Suprapubic skin (tissue), 4 donors: ENCODE measurements at places on chromosomes 11 and 22. TPM values are rescaled to one million over a fixed set of nuclear protein-coding genes. Genes with fewer than 3 reads are reported as not detected.
A peak's percentile ranks its signal among the peaks of the same experiment; 100 is the strongest.

DNA sequence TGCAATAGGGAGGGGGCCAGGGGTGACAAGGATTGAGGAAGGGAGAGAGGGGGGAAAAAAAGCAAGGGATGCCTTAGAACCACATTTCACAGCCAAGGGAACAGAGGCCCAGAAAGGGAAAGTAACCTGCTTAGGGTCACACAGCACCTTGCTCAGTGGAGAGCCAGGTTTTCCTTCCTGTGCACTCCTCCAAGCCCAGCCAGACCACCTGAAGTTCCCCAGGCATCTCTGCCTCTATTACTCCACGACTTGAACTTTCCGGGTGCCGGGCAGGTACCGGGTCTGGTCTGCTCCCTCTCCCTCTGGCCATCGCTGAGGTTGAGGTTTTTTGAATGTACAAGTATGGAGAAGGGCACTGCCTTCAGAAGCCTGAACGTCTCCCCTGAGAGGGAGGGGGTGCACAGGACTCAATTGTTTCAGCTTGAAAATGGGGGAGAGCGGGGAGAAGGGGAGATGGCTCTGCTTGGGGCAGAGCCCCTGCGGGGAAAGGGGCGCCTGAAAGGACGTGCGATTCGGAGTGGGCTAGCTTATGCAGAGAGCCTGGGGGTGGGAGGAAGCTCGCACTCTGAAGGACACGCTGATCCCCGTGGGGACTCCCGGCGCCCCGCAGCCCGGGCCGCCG lies 516 bp upstream of the SERPINH1 start:
- H3K27ac ChIP-seq = peak overlapping the region; percentile 96
- H3K4me1 ChIP-seq = peaks cover 89% of the 10 kb centered on the region
- peaks cover 5% of the 10 kb centered on the region for H3K36me3 ChIP-seq
- H3K27me3 ChIP-seq = no peaks in the 10 kb centered on the region
- no peak for DNase-seq

The NLRP14 gene
- not detected for total RNA-seq

DNA sequence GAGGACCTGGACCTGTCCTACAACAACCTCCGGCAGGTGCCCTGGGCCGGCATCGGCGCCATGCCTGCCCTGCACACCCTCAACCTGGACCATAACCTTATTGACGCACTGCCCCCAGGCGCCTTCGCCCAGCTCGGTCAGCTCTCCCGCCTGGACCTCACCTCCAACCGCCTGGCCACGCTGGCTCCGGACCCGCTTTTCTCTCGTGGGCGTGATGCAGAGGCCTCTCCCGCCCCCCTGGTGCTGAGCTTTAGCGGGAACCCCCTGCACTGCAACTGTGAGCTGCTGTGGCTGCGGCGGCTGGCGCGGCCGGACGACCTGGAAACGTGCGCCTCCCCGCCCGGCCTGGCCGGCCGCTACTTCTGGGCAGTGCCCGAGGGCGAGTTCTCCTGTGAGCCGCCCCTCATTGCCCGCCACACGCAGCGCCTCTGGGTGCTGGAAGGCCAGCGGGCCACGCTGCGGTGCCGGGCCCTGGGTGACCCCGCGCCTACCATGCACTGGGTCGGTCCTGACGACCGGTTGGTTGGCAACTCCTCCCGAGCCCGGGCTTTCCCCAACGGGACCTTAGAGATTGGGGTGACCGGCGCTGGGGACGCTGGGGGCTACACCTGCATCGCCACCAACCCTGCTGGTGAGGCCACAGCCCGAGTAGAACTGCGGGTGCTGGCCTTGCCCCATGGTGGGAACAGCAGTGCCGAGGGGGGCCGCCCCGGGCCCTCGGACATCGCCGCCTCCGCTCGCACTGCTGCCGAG lies 1.5 kb downstream of the LRFN4 start:
- no peaks in the 10 kb centered on the region for H3K27me3 ChIP-seq
- H3K36me3 ChIP-seq = peaks cover 26% of the 10 kb centered on the region
- peaks cover 33% of the 10 kb centered on the region for H3K4me1 ChIP-seq
- H3K4me3 ChIP-seq = no peak overlapping the region
- no peak for DNase-seq

GRCh38 chr11:46560300-46560991 lies 33.4 kb downstream of the AMBRA1 start:
- peak overlapping the region; percentile 66 for H3K27ac ChIP-seq
- H3K36me3 ChIP-seq = no peaks in the 10 kb centered on the region
- peaks cover 28% of the 10 kb centered on the region for H3K4me1 ChIP-seq
- H3K27me3 ChIP-seq = no peaks in the 10 kb centered on the region
- peak overlapping the region; percentile 41 for H3K4me3 ChIP-seq
- no peak for DNase-seq

The CCDC73 gene
- not detected for total RNA-seq

GRCh38 chr11:131691181-131692041 lies 321.0 kb downstream of the NTM start:
- DNase-seq = no peak
- peaks cover 18% of the 10 kb centered on the region for H3K4me1 ChIP-seq
- no peak overlapping the region for H3K27ac ChIP-seq

The MUC6 gene
- total RNA-seq = not detected

DNA sequence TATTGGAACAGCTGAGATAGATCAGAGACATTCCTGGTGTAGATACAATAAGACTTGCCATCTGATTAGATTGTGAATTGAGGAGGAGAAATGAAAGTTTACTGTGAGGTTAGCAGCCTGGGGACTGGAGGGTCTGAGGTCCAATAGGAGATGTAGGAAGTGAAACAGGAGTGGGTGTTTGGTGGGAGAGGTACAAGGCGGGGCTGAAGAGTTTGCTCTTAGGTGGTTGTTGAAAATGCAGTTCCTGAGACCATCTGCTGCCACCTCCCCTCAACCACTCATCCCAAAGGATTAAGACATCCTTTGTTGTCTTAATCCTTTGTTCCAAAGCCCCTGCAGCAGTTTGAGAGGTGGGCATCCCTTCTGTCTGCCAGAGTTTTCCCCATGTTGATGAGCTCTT lies 14.8 kb downstream of the PIWIL4 start:
- H3K27ac ChIP-seq = no peak overlapping the region
- no peaks in the 10 kb centered on the region for H3K27me3 ChIP-seq
- no peak overlapping the region for H3K4me3 ChIP-seq
- H3K36me3 ChIP-seq = no peaks in the 10 kb centered on the region
- no peak for DNase-seq

The C11orf58 gene
- 135 TPM for total RNA-seq

GRCh38 chr11:1936072-1936780 lies 10.9 kb upstream of the MRPL23 start:
- no peak overlapping the region for H3K27ac ChIP-seq
- H3K27me3 ChIP-seq = peaks cover 6% of the 10 kb centered on the region
- no peaks in the 10 kb centered on the region for H3K36me3 ChIP-seq

GRCh38 chr11:126581871-126582648 lies 226.6 kb downstream of the ST3GAL4 start:
- no peaks in the 10 kb centered on the region for H3K36me3 ChIP-seq
- H3K4me1 ChIP-seq = peaks cover 9% of the 10 kb centered on the region
- H3K4me3 ChIP-seq = no peak overlapping the region
- no peak for DNase-seq

DNA sequence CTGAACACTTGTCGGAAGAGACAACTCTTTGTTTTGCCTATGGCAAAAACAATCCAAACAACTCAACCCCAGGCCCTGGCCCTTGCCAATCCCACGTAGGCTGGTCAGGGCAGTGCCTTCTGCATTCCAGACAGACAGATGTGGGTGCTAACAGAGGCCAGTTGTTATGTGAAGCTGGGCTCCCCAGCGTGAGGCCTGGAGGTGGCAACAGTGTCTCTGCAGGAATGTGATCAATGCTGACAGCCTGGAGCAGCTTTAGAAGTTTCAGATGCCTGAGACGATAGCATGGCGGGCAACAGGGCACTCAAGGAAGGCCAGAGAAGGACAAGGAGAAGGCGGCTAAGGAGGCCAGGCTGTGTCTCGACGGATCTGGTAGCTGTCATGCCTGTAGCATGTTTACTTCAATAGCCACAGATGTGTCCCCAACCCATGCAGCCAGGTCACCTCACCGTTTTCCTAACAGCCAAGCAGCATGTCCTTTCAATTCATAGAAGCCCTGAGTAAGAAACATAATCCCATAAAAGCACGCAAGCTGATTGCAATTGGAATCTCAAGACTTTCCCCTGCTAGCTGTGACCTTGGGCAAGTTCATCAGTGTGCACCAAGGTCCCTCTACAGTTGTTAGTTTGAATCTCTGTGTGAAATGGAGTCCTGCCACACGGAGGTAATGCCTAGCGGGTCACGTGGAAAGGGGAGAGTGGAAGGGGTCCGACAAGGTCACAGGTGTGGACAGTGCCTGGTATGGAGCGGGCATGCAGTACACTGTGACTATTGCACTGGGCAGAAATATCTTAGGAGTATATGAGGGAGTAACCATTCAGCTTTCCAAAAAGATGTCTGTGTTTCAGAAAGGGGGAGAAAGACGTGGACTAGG lies 14.2 kb upstream of the PPM1F start:
- peaks cover 99% of the 10 kb centered on the region for H3K36me3 ChIP-seq
- no peak overlapping the region for H3K27ac ChIP-seq
- H3K4me3 ChIP-seq = no peak overlapping the region
- no peak for DNase-seq
- H3K4me1 ChIP-seq = no peaks in the 10 kb centered on the region

GRCh38 chr11:26726960-26727359 lies 5.1 kb upstream of the SLC5A12 start:
- H3K27ac ChIP-seq = no peak overlapping the region
- H3K4me3 ChIP-seq = no peak overlapping the region
- no peaks in the 10 kb centered on the region for H3K4me1 ChIP-seq
- H3K27me3 ChIP-seq = no peaks in the 10 kb centered on the region
- no peaks in the 10 kb centered on the region for H3K36me3 ChIP-seq

DNA sequence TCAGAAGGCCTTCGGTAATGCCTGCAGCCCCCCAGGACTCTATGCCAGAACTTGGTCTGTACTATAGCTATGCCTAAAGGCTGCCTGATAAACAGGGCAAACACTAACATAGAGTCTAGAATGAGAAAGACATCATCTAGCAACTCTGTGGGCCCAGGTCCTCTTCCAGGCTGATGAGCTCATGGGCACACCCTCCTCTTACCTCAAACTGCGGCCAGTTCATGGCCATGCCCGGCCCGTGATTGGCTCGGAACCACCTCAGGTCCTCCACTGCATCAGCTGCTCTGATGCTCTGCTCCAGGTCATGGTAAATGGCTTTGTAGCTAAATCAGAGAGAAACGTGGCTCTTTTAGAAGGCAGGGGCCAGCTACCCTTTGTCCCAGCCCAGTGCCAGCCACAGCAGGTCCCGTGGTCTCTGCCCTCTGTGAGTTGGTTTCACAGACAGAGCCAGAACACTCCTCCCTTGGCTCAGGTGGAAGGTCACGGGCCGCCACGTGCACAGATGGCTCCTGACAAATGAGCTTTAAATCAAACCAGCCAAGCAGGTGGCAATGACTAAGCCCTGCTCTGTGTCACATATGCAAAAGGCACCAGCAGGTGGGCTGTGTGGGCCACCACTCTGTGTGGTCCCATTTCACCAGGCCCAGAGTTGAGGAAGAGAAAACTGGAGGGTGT lies 25.0 kb upstream of the ARFGAP3 start:
- H3K4me3 ChIP-seq = no peak overlapping the region
- peaks cover 87% of the 10 kb centered on the region for H3K36me3 ChIP-seq
- no peak for DNase-seq
- H3K27ac ChIP-seq = no peak overlapping the region

The PLAAT5 gene
- 9.9 TPM for total RNA-seq

- peaks cover 6% of the 10 kb centered on the region for H3K4me1 ChIP-seq
- no peak overlapping the region for H3K27ac ChIP-seq
- DNase-seq = no peak
Observed at GRCh38 chr11:134282121-134283045, 6.2 kb downstream of the GLB1L3 start.

The PTGDR2 gene
- total RNA-seq = not detected

GRCh38 chr11:123469089-123469488 lies 39.0 kb downstream of the GRAMD1B start:
- H3K36me3 ChIP-seq = no peaks in the 10 kb centered on the region
- H3K4me3 ChIP-seq = no peak overlapping the region
- no peaks in the 10 kb centered on the region for H3K4me1 ChIP-seq
- no peak for DNase-seq
- H3K27me3 ChIP-seq = no peaks in the 10 kb centered on the region

GRCh38 chr22:44160421-44160820 lies 20.3 kb upstream of the PARVG start:
- H3K27me3 ChIP-seq = no peaks in the 10 kb centered on the region
- no peak overlapping the region for H3K27ac ChIP-seq
- DNase-seq = no peak
- peaks cover 11% of the 10 kb centered on the region for H3K36me3 ChIP-seq
- no peaks in the 10 kb centered on the region for H3K4me1 ChIP-seq

The CASP1 gene
- 21.2 TPM for total RNA-seq

DNA sequence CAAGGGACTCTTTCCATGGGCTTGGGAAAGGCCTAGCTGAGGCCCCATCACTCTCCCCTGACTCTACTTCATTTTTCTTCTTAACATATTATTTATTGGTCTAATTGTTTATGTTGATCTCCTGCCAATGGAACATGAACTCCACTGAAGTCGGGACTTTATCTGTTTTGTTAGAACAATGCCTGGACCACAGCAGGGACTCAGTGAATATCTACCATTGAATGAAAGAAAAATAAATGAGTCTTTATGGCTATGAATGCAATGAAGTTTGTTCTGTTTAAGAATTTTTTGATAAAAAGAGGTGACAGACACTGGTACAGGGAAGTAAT lies 112.3 kb downstream of the ADAMTS15 start:
- DNase-seq = no peak
- no peak overlapping the region for H3K4me3 ChIP-seq
- no peaks in the 10 kb centered on the region for H3K27me3 ChIP-seq
- peaks cover under 1% of the 10 kb centered on the region for H3K4me1 ChIP-seq
- H3K36me3 ChIP-seq = no peaks in the 10 kb centered on the region

GRCh38 chr22:26845021-26845743 lies 187.8 kb downstream of the MIAT start:
- no peaks in the 10 kb centered on the region for H3K36me3 ChIP-seq
- no peak overlapping the region for H3K27ac ChIP-seq
- H3K4me1 ChIP-seq = no peaks in the 10 kb centered on the region
- no peaks in the 10 kb centered on the region for H3K27me3 ChIP-seq
- H3K4me3 ChIP-seq = no peak overlapping the region

GRCh38 chr11:85096939-85097338 lies 530.2 kb downstream of the DLG2 start:
- no peaks in the 10 kb centered on the region for H3K27me3 ChIP-seq
- no peak for DNase-seq
- no peak overlapping the region for H3K4me3 ChIP-seq
- H3K36me3 ChIP-seq = no peaks in the 10 kb centered on the region
- H3K27ac ChIP-seq = no peak overlapping the region

The IFITM5 gene
- total RNA-seq = not detected

The TRIM48 gene
- not detected for total RNA-seq

The TPBGL gene
- not detected for total RNA-seq

The SMIM35 gene
- total RNA-seq = not detected
